ENCODE measurements at places on chromosomes 13 and 19.
A peak's percentile ranks its signal among the peaks of the same experiment; 100 is the strongest.

GRCh38 chr13:68078874-68079273 is 848.7 kb upstream of the PCDH9 start:
- DNase-seq, result no peak

DNA sequence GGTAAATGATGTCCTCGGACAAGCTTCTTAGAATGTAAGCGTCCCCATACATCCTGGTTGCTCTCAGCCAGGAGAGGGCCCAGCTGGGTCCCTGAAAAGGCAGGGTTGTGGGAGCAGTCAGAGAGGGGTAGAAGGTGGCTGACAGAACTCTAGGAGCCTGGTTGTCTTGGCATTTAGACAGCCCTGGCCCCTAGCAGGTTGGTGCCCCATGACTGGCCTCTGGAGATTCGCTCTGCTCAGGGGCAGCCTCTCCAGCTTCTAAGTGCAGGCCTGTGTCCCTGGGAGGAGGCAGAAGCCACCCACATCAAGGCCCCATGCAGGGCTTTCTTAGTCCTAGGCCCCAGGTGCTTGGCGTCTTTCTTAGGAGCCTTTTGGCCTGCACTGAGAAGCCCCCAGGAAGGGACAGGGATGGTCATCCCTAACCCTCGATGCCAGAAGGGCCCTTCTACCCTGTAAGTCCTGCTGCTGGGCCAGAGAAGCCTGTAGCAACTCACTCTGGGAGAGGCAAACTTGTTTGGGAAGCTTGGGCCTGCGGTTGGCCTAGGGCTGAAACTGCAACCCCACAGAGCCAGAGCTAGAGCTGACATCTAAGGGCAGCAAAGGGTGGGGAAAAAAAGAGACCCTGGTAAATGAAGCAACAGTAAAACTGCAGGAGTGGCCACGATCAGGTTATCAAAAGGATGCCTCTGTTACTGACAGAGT is 2.8 kb upstream of the CDX2 start:
- no peak for DNase-seq

DNA sequence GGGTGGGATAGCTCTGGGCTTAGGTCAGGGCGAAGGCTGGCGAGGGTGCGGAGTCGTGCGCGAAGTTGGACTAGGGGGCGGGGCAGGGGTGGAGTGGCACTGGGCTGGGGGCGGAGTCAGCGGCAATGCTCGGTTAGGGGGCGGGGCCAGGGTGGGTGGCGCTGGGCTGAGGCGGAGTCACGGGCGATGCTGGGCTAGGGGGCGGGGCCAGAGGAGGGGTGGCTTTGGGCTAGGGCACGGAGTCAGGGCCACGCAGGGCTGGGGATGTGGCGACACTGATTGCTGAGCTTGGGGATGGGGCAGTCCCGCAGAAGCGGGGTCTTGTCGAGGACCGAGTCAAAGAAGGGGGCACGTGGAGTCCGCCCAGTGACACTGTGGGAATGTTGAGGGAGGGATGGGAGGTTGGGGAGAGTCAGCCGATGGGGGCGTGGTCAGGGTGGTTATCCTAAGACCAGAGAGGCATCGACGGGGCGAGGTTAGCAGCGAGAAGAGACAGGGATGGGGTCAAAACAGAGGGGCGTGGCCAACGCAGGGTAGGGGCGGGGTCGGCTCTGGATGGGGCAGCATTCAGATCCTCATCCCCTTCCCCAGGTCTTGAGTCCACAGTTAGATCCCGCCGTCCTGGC is 8.7 kb downstream of the HOMER3 start:
- peak; percentile 84 for DNase-seq

GRCh38 chr13:49932066-49932465 is 4.1 kb downstream of the SPRYD7 start:
- no peak for DNase-seq

GRCh38 chr13:112959206-112959605 is 9.8 kb upstream of the MCF2L start:
- DNase-seq, result no peak

DNA sequence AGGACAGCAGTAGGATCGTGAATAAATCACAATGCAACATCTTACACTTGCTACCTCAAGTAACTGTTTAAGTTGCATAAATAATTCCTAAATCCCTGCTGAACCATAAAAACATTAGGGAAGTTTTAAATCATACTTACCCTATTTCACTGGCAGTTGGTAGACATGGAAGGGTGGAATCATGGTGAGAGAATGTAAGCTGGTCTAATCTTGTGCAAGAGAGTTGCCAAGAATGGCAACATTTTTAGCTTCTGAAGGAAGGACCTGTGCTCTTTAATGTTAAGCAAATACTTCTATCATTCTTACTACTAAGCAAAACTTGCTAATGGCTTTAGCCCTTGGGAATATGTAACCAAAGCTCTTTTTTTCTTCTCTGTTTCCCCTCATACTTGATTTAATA is 46.8 kb downstream of the MTUS2 start:
- DNase-seq, result no peak

DNA sequence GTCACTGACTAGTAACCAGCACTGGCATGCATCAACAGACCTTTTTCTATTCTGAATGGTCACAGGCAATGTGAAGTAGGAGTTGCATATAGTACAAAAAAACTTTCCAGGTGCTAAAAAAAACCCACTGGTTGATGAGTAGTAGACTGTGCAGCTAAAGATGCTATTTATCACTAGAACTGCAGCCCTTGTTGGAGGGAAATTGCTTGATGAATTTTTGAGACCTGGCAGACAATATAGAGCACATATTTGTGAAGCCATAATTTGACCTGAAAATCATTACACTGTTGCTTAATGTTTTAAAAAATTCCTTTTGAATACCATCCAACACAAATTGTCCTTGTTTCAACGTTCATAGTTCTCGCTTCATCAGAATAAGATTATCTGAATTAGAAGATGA is 441.0 kb downstream of the KLF12 start:
- DNase-seq, result no peak

GRCh38 chr13:41546372-41547190 is 89.2 kb downstream of the RGCC start:
- no peak for DNase-seq

DNA sequence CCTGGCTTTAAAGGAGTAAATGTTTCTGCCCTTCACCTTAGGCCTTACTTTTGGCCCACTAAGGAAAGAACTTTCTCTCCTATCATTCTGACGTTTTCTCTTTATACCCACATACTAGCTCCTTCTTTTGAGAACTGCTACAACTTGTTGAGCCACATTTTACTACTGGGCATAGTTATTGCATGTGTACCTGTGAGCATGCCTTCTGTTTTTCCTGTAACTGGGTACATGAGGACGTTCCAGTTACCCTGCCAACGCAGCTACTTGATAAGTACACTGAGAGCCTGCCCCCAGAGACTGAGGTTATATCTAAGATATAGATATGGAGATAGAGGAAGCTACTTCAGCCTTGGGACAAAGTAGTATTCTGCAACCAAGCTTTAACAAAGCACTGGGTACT is 3.5 kb downstream of the CCDC169 start:
- no peak for DNase-seq

GRCh38 chr13:42223681-42224080 is 48.3 kb upstream of the AKAP11 start:
- DNase-seq, result no peak

DNA sequence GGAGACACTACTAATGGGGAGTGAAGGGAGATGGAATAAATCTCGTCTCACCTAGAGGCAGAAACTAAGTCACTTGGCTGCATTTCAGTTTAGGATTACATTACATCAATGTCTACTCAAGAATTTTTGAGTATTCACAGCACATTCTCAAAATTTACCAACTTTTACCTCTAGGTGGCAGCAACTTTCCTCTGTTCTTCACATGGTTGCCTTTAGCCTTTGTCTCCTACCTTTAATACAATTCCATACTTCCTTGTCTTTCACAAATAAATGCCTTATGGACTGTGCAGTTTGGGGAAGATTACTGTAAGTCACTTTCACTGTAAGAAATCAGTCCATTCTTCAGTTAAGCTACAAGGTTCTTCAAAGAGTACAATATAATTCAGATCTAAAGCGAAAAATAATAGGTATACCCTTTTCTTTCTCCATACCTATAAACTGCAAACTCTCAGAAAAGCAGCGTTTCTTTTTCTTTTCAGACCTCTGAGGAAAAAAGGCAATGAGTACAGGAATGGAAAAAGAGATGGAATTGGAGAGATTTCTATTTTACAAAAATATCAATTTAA is 379.4 kb downstream of the KLF12 start:
- DNase-seq, result no peak

DNA sequence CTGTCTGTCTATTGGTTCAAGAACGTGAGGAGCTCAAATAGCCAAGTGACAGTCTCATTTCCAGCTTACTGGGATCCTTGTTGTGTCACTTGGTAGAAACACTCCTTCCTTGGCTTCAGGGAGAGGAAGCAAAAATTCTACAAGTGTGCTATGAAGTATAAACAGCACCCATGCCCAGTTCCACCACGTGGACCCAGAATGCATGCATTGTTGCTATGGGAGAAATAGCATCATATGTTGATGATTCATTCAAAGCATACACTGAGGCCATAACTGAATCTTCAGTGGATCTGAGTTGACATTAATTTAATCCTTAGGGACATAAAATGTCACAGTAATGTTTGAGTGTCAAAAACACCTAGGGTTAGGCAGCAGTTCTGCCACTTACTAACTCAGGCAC is 199.0 kb upstream of the RXFP2 start:
- DNase-seq, result no peak

DNA sequence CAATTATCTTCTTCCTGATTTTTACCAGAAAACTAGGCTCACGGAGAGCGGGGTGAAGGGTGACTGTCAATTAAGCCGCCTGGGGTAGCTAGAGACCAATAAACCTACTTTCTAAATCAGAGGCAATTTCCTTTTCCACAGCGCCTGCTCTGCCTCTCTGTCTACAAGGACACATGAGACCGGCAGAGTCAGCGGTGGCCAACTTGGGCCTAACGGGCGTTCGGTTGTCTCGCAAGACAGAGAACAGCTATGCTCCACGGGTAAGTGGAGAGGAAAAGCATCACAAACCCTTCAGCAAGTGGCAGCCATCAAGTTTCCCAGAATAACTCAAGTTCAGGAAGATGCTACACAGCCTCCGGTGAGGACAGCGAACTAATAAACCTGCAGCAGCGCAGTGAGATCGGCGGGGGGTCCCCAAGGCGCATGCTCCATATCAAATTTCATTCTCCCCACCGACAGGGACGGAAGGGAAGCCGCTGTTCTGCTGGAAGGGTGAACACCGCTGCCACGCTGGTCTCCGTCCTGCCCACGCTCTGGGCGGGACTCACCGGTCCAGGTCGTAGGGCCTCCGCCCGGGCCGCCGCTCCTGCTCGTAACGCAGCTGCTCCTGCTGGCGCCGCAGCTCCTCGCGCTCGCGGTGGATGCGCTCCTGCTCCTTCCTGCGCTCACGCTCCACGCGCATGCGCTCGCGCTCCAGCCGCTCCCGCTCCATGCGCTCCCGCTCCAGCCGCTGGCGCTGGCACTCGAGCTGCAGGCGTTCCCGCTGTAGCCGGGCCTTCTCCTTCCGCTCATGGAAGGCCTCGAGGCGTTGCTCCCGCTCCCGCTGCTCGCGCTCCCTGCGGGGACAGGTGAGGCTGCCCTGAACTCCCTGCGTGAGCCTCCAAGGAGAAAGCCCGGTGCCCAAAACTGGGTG is 25.8 kb upstream of the TINCR start:
- no peak for DNase-seq

GRCh38 chr19:35852029-35852780 is at the start of gene NPHS1:
Gene NPHS1, minus strand, starts transcription at chr19:35852504. Its CDS starts 667 bp downstream, at chr19:35851837.
- no peak for DNase-seq

- no peak for DNase-seq
These were observed 21.5 kb downstream of the NFIX start for GRCh38 chr19:13016628-13017305.

DNA sequence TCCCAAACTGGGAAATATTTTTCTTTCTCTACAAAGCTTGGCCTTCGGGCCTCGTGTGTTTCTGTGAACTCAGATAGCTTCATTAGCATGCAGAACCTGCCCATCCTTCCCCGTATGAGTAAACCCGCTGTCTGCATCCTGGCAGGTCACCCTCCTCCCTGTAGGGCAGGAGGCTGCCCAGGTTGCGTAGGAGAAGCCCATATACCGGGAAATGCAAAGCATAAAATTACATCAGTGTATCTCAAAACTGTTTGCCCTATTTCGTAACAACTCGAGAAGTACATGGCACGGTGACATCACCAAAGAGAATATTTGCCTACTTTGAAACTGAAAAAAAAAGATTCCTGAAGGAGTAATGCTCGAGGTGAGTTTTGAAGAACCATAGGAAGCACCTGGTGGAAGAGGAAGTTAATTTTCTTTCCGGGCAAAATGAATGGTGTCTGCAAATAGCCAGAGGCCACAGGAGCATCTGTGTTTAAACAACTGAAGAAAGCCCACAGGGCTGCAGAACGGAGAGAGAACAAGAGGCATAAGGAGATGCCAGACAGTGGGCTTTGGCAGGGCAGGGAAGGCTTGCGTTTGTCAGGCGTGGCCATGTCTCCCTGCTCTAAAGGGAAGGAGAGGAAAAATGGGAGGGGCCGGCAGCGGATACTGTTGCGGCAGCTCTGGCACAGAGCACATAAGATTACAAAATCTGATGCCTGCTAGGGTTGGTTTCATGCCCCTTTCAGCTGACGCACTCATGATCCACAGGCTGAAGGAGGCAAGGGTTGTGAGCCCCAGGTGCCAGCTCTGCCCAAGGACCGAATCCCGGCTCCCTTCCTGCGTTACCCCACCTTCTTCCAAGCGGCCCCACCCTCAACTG is 81.4 kb downstream of the IRS2 start:
- no peak for DNase-seq

GRCh38 chr13:20828539-20829364 is 55.0 kb upstream of the EEF1AKMT1 start:
- DNase-seq, result no peak

DNA sequence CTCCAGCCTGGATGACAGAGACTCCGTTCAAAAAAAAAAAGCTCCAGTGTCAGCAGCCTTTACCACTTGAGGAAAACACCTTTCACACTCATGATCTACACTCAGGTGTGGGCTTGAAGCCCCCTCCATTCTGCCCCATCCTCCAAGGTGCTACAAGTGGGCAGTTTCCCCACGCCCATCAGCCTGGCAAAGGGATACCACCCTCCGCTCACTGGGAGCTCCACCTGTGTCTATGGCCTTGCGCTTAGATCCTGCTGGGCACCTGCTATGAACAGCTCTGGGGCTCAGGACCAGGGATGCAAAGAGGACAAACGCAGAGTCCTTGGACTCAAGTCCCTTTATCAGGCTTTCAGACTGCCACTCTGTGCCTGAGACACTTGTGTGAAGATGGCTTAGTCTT is 127.8 kb downstream of the CRYL1 start:
- DNase-seq, result no peak

- DNase-seq, result no peak
These were observed 45.4 kb upstream of the TFDP1 start for GRCh38 chr13:113539176-113539575.

DNA sequence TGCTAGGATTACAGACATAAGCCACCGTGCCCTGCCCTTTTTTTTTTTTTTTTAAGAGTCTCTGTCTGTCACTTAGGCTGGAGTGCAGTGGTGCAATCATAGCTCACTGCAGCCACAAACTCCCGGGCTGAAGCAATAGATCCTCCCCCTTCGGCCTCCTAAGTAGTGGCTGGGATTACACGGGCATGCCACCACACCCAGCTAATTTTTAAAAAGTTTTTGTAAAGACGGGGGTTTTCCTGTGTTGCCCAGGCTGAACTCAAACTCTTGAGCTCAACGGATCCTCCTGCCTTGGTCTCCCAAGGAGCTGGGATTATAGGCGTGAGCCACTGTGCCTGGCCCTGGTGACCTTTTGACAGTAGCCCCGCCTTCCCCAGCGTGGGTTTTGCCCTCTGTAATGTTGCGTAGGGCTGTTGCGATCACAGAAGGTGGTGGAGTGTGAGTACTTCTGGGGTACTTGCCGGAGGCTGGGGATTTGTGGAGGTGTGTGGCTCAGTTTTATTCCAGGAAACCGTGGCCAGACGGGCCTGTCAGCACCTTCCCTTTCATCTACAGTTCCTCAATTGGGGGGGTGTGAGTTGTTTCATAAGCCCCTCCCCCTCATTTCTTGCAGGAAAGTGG is 11.6 kb upstream of the RETN start:
- DNase-seq, result no peak
